Fibroblast of mammary gland (primary cell): ENCODE measurements at places on chromosomes 2 and 18.

- peak; percentile 37 for DNase-seq
Measured at GRCh38 chr2:118048401-118048800, 34.5 kb upstream of the CCDC93 start.

DNA sequence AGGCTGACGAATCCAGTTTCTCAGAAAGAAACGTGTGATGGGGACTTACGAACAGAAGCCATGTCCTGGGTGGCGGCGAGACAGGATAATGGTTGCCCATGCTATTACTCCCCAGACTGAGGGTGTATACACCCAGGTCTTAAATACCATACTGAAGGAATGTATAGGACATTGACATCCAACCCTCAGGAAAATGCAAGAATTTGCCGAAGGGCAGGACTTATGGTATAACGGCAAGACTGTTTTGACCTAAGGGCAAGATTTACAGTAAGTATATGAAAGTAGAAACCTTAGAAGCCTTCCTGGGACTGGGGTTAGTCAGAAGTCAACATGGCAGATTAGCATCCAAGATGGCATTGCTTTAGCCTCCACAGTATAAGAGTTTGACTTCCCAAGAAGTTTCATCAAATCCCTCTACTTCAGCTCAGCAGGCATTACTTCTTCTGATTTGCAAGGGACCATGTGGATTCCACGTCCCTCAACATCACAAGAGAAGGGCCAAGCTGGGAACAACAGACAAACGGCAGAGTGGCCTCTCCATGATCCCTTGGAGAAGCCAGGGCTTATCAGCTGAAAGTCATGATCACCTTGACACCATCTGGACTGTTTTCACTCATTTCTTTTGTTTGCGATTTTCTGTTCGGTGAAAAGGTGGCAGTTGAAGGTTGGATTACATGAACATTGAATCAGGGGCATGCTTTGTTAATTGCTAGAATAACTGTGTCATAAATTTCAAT lies 21.1 kb downstream of the ST3GAL5 start:
- DNase-seq, result no peak

DNA sequence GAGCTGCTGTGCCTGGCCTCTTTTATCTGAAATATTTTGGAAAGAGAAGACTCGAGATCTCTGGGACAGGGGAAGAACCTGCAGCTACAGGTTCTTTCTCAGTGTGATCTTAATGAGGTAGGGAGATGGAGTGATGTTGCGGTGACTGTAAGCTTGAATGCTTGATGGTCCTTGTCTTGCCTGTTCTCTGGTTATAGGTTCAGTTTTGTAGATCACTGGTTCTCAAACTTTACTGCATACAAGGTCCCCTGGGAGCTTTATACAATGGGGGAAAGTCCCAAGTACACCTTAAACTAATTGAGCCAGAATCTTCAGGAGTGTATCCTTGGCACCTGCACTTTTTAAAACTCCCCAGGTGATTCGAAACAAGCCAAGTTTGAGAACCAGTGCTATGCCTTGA lies 136.7 kb upstream of the CXCR4 start:
- DNase-seq, result no peak

DNA sequence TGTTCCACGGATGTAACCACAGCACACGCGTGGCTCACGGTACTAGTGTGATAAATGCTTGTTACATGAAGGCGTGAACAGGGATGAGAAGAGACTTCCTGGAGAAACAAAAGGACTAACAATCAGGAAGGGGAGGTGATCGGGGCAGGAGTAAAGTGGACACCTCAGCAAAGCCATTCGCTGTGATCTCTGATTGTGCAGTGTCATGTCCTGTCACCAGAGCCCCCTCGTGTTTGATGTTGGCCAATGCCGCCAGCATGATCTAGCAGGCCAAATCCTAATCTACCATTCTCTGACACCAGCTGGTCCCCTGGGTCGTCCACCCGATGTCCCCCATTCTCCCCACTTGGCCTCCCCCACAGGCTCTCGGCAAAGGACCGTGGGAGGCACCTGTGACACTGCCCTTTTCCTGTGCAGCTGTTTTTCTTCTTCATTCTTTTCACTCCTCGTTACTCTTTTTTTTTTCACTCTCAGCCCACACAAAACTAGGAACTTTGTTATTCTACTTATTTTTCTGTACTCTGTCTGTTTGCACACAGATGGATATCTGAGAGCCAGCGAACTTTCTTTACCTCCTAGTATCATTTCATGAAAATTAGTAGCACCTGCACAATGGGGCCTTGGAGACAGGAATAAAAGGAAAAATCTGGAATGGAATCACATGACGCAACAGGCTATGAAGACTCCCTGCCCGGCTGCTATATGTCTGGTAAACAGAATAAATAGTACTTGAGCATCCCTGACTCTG lies 146.8 kb downstream of the TGIF1 start:
- peak; percentile 69 for DNase-seq

- DNase-seq, result no peak
Measured at GRCh38 chr18:2963048-2963447, 49.9 kb downstream of the LPIN2 start.

GRCh38 chr2:187482796-187483195 lies 34.7 kb upstream of the CALCRL start:
- no peak for DNase-seq

GRCh38 chr2:72292433-72292832 lies 144.8 kb upstream of the CYP26B1 start:
- DNase-seq, result no peak

- DNase-seq, result no peak
Measured at GRCh38 chr18:55403421-55403949, 184.5 kb downstream of the TCF4 start.

DNA sequence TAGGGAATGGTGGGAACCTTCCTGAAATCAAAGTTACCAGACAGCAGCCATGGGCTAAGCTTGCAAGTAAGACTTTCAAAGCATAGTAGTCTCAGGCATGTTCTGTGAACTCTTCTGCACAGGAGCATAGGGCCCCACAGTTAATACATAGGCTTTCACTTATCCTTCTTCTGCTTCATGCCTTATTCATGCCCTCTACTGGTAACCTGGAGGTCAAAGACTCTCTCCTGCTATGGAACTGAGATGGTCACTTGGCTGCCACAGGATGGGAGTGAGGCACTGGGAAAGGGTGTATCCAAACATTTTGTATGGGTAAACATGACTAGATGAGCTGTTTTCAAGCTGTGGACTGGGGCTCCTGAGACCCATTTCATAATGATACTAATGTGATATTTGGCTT lies 49.1 kb upstream of the ZNF638 start:
- peak; percentile 11 for DNase-seq

DNA sequence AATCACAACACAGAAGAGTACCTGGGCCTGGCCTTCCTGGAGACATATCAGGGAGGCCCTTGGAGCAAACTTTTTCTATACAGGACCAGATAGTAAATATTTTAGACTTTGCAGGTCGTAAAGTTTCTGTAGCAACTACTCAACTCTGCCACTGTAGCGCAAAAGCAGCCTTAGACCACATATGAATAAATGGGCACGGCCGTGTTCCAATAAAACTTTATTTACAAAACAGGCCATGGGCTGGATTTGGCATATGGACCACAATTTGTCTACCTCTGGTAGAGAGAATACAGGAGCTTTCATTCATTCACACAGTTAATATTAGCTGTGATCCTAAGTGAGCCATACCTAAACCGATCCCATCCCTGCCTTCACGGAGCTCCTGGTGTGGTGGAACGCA lies 98.6 kb upstream of the CAB39 start:
- no peak for DNase-seq

- DNase-seq, result no peak
Measured at GRCh38 chr18:55147791-55148190, 188.5 kb upstream of the CCDC68 start.

- no peak for DNase-seq
Measured at GRCh38 chr2:67499989-67500388, 102.9 kb downstream of the ETAA1 start.

DNA sequence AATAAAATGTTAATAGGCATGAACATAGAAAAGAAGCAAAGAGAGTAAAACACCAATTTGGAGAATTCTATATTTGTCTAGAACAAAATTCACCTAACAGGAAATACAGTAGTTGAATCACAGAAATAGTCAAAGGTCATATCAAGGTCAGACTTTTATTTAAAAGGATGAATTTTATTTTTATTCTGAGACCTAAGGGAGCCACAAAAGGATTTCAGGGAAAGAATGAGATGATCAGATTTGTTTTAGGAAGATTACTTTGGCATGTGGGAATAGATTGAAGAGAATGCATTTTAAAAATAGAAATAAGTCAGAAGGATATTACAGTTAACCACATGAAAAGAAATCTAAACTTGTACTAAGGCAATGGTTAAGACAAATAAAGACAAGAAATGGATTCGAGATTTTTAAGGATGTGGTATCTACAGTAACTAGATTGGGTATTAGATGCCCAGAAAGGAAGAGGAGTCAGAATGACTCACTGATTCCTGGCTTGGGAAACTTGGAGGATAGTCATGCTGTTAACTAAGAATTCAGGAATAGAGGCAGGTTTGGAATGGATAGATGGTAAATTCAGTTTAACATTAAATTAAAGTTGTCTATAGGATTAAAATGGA lies 56.0 kb downstream of the METTL4 start:
- DNase-seq, result peak; percentile 95

- no peak for DNase-seq
Measured at GRCh38 chr18:11521853-11522252, 87.5 kb upstream of the SLC35G4 start.
